ENCODE measurements at places on chromosomes 4 and X.

- no peak for DNase-seq
These were observed 109.0 kb upstream of the ACSL4 start for GRCh38 chrX:109841869-109842579.

DNA sequence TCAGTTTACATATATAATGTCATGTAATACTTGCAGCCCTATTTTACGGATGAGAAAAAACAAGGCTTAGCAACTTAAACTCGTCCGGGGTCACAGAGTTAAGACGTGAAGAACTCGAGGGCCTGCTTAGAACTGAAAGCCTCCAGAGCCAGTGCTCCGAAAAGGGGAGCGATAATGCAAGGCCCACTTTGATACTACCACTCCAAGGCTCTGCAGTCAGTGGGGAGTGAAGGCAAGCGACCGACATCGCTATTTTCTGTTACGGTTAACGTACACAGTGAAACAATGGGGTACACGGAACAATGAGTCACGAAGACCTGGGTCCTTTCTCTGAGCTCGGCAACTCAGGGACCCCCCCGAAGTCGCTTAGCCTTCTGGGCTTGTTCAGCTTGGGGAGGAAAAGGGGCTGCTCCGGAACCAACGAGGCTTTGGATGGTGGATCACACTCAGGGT, 965 bp downstream of the PPA2 start:
- DNase-seq: no peak

- no peak for DNase-seq
These were observed 10.4 kb downstream of the RAB9A start for GRCh38 chrX:13699183-13699826.

DNA sequence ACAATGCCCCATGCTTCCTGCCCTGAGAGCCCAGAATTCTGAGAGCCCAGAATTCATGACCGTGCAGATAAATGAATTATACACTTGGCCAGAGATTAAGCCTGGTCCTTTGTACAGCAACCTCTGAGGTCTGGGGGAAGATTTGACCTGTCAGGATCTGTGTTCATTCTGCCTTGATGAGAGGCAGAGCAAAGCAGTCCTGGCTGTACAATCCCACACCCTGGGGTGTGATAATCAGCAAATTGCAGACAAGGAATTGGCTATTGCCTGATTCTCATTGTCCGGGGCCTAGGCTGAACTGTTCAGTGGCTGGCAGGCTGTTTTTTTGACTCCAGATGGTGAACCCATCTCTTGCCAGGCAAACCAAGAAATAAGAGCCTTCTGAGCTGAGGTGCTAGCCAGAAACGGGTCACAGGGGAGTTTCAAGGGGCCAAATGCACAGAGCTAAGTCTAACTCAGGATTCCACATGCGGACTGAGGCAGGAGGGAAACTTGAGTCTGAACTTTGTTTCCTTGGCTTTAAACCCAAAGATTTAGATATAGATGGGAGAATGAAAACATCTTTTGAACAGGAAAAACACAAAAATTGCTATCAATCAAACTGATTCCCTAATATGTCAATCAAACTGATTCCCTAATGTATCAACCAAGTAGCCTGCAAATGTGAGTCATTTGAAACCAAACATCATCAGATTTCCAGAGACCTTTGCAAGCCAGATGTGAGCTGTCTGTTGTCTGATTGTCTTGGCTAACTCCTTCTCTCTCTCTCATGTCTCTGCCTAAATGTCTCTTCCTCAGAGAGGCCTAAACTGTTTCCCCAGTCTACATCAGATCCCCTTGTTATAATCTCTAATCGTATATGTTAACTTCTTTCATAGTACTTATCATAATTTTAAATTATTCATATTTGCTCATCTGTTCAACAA, 159.3 kb downstream of the ATG4A start:
- no peak for DNase-seq

DNA sequence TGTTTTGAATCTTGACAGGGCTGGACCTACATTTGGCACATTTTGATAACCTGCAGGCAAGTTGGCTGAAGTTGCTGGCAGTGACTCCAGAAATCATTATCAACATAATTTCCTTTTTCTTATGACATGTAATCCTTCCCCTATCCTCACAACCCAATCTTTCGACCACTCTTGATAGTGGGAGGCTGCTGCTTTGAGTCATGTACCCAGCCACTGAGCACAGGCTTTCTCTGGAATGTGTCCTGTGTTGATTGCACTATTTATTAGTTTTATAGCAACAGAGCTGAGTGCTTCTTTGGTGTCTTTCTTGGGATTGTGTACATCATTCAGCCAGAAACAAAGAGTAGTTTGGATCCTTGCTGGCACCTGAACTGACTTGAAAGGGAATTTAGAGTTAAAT, 183.1 kb upstream of the LEF1 start:
- no peak for DNase-seq

DNA sequence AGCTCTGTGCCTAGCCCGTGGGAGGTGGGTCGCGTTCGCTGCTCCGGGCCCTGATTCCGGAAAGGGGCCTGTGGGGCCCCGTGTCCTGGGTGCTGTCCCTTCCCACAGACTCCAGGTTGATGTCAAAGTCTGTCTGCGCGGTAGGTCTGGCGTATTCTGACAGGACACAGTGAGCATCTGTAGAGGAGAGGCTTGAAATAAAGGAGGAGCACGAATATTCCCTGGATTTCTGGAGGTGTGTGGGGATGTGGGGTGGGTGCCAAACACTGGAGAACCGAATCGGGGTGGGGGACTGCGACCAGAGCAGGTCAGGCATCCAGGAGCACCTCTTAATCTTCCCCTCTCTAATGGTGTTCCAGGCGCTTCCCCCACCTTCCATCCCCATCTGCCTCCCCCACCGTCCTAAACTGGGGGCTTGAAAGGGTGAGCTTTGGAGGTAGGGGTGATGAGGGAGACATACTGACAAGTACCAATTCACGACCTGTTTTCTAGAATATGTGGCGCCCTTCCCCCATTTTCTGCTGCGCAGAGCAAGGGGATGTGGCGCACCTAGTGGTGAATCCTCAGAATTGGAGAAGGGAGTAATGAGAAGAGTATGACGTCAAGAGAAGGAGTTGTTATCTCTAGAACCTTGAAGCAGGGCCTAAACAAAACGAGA, 877 bp downstream of the GPRASP1 start:
- DNase-seq: peak; percentile 74

DNA sequence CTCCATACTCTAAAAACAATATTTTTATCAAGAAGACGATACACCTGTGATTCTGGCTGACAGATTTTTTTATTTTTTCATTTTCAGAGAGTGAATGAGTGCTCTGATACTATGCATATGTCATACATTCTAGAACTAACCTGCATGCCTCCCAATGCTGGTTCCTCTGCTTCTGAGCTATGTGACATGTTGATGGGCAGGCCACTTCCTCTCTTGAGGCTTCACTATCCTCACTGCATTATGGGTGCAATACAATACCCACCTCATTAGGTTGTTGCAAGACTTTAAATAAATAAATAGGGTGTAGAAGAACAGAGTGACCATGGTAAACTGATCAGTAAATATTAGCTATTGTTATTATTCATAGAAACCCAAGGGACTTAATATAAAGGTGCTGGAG, 408.3 kb downstream of the HNRNPD start:
- DNase-seq: no peak

GRCh38 chr4:2799224-2799911, 6.5 kb downstream of the SH3BP2 start:
- DNase-seq: no peak

- no peak for DNase-seq
These were observed 25.3 kb downstream of the TSC22D3 start for GRCh38 chrX:107750263-107750662.

DNA sequence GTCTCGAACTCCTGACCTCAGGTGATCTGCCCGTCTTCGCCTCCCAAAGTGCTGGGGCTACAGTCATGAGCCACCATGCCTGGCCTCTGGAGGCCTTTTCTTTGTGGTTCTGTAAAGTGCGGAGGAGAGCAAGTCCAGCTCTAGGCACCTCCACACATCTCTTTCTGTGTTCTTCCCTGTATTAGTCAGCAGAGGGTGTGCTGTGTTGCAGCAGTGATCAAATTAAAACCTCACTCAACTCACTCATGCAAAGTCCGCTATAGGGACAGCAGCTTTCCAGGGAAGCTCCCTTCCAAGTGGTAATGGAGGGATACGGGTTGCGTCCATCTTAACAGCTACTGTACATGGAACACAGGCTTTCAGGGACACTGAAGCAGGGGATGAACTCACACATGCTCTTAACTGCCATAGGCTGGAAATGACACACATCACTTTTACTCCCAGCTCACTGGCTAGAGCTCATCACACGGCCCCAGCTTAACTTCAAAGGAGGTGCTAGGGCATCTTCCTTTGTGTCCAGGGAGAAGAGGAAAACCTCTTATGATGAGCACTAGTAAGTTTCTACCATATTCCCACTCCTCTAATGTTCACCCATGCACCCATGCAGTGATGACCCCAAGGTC, 36.0 kb upstream of the CCNG2 start:
- no peak for DNase-seq

DNA sequence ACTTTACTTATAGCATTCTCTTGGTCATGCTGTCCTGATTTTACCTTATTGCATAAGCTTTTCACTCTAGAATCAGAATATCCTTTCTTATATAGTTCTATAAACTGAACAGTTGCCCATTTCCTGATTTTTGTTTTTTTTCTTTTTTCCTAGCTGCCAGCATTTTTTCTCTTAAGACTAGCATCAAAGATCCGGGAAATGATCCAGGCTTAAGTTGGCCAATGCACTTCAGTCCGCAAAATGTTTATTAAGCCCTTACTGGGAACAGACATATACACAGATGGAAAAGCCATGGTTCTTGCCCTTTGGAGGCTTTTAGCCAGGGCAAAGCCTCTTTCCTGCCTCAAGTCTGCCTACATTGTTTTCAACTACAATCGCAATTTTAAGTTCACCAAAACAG, 10.1 kb upstream of the BMP2K start:
- no peak for DNase-seq

DNA sequence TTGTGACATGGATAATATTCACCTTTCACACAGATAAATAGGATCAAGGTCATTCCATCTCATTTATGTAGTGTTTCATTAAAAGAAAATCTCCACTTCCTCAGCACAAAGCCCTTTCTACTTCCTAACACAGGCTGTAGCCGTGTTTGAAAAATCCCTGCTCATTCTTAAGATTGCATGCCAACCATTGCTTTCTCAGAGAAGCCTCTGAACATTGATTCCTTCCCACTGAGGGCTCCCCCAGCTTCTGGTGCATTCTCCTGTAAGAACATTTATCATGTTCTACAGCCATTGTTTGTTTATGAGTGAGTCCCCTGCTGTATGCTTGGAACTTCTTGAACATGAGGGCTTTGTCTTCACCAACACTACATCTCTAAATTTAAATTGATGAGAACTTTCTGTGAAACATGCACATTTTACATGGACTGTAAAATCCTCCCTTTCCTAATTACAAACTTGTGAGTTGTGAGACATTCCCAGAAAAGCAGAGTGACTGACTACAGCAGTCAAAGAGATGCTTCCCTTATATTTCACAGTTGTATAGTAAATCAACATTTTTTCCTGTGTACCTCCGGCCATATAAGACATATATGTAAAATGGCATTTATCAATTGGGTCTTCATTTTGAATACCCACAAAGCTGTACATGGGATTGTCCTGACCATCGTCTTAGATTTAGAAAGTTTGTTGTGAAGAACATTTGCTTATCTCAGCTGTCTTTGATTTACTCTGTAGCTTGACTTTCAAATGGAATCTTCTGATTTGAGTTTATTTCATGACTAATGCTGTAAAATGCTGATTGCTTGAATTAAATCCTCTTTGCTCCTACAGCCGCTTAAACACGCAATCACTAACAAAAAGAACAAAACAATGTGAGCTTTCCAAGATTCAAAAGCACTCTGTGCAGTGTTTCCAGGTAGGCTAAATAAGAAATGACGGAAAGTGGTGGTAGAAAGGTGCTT, 600.5 kb upstream of the SLIT2 start:
- no peak for DNase-seq

DNA sequence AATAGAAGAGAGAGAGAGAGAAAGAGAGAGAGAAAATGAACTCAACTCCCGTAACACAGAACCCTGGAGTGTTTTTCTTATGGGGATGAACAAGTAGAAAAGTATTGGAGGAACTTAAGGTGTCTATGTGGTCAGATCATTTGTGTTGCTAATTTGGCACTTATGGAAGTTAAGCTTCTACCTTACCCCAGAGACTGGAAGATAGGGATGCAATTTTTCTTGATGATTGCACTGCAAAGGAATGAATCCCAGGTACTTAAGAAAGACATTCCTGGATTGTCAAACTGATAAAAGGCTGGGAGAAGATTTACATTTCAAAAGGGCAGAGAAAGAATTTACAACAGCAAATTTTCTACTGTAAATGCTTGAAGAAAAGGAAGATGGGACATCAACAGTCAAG, 57.2 kb downstream of the MAP9 start:
- DNase-seq: no peak

- no peak for DNase-seq
These were observed 32.7 kb upstream of the MSN start for GRCh38 chrX:65634732-65635131.

DNA sequence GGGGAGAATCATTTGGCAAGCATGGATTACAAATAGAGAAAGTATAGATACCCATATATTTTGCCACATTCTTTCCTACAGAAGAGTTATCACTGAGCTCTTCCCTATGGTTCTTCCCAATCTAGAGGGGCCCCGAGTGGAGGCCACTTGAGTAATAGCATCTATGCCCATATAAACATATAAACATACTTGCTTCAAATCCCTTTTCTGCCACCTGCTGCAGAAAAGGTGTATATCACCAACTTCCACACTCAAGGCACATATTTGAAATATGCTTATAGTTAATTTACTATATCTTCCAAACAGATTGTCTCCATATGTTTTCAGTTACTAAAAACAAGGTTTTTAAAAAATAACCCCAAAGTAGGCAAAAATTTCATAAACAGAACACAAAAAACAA, 642.8 kb upstream of the DIPK2B start:
- peak; percentile 7 for DNase-seq

GRCh38 chrX:56757327-56757726, 28.3 kb downstream of the NBDY start:
- DNase-seq: no peak

GRCh38 chrX:63869506-63869905, 84.5 kb upstream of the ARHGEF9 start:
- DNase-seq: no peak

- DNase-seq: no peak
These were observed 275.4 kb downstream of the ARHGAP10 start for GRCh38 chr4:148007314-148007760.
